ENCODE measurements at places on chromosomes 4 and X.

DNA sequence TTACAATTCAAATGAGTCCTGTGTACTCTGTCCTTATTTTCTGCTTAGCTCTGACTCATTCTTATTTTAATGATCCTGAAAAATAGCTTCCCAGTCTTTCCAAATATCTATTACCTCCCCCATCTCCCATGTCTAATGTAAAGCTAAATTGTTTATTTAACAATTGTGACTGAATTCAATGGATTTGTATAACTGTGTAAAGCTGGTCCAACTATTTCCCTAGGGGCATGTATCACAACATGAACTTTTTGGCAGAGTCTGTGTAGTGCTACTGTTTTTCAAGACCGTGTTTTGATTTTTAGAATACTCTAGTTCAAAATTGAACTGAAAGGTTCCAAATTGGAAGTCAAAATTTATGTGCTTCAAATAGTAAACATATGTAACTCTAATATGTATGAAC is 67.8 kb downstream of the SPCS3 start:
- DNase-seq = no peak

DNA sequence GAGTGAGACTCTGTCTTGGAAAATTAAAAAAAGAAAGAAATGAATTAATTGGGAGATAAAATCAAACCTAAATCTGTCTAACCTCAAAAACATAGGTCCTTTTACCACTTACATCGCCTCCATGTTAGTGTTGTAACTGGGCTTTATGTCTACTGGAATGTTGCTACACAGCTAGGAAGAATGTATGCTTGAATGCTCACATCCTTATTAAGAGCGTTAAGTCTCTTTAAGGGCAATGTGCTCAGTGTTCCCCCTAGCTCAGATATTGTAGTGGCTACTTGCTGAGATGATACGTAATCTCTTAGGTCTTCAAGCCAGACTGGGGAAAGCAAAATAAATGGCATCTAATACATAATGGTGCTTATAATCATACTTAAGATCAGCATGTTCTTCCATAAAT is 1072.8 kb downstream of the PDHA2 start:
- no peak for DNase-seq

DNA sequence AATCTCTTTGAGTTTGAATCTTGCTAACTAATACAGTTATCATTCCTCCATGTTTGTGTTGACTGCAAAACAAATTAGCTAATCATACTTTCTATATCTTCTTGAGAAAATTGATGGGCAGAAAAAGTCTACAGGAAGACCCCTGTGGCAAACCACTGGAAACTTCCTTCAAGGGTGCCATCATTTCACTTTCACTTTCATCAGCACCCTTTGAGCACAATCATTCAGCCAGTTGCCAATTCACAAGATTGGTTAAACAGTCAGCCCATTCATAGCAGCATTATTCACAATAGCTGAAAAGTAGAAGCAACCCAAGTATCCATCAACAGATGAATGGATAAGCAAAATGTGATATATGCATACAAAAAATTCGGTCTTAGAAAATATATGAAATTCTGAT is 101.5 kb downstream of the CCDC160 start:
- DNase-seq = no peak

- no peak for DNase-seq
These were observed 549.8 kb upstream of the FAM241A start for GRCh38 chr4:111595456-111595855.

DNA sequence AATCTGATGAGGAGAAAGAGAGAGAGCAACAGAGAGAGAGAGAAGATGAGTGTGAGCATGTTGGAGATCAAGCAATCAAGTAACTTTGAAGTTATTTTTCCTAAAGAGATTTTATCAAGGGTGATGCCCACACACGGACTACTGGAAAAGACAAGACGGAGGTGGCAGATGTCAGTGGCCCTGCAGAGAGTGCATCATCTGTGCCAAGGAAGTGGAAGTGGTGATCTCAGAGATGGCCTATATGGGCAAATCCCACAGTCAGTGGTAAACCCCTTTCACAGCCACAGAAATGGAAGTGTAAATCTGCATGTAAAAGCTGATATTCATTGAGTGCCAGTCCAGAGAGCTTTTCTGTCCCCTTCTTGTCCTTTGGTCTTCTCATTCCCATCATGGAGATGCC is 577.2 kb upstream of the AADAT start:
- no peak for DNase-seq

DNA sequence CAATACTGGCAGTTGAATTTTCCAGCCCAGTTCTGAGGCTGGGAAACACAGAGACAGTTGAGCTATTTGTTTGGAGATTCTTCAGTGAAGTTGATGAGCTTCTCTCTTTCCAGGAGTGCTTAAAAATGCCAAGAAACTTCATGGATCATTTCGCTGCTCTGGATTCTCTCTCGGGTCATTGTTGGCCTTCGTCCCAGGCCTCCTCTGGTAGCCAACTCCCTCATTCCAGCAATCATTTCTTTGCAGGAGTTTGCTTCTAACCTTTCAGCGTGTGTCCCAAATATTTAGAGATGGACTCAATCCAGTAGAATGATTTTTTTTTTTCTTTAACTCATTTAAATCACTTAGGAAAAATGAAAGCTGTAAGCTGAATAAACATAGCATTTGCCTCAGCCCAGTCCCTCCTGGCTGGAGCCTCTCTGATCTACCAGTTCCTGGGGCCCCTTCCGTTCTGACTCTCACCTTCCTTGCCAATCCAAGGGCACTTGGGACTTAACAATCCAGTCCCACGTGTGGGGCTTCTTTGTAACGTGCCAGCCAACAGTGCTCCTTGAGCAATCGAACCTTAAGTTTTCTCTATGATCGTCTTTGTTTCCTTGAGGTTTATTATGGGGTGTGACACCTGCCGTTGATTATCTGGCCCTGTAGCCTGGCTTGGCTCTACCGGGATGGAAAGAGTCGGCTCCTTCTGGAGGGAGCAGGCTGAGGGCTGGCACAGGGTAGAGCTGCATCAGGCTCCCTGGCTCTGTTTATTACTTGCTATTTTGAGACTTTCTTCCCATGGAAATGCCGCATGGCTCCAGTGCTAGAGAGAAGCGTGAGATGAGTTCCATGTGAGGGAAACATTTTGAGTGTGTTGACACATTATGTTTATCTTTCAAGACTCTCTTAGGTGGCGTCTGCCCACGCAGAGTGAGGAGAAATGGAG is 80.4 kb upstream of the GPC4 start:
- no peak for DNase-seq

- DNase-seq = no peak
These were observed 97.6 kb upstream of the C1GALT1C1 start for GRCh38 chrX:120727452-120727851.

GRCh38 chrX:17669458-17669857 is 67.8 kb upstream of the SCML1 start:
- DNase-seq = no peak

DNA sequence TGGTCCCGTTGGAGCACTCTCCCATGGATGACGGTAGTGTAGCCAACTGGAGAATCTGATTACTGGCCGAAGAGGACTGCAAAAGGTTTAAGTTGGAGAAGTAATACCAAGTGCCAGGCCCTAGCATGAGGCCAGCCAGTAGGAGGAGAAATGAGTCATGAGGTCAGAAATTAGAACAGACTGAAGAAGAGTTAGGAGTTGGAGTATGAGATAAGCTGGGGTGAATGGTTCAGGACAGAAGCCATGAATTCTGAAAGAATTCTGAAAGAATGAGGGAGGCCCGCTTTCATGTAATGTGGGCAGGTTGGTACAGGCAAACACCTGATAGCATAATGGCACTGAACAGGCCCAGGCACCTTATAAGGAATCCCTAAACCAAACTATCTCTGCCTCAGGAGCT is 18.4 kb upstream of the STK26 start:
- no peak for DNase-seq

DNA sequence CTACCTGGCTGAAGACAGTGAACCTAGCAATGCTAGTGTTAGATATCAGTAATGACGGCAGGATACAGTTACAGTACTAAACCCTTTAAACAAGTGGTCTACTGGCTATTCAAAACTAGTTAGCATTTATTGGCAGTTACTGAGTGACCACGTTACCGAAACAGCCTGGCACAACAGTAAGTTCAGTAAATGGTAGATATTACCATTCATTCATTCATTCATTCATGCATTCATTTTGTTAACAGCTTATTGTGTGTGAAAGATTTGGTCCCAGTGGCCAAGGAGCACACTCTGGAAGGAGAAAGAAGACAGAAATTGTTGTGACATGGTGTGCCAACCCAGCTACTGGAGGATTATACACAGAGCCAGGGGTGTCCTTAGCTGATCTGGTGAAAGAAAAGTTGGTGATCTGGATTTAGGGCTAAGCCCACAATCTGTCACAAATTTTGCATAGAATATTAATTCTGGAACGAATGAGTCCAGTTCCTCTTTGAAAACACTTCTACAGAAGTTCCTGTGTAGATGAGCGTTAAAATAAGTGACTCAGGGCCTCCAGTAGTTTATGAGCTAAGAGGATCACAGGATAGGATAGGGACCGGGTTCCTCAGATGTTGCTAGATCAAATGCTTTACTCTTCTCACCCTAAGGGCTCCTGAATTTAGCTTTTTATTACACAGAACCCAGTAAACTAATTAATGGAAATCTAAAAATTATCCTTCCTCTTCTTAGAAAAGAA is 179.1 kb downstream of the CBR4 start:
- peak; percentile 31 for DNase-seq

Measured in RCC 7860 (cell line).